ENCODE measurements at places on chromosomes 3 and 15. TPM values are rescaled to one million over a fixed set of nuclear protein-coding genes. Genes with fewer than 3 reads are reported as not detected.

Gene MEX3B
- total RNA-seq: 6.1 TPM

Gene CEMIP
- total RNA-seq: 466 TPM

Gene IMPG2
- 0.14 TPM for total RNA-seq

Gene ZBED2
- total RNA-seq: 0.28 TPM

Gene NTRK3
- total RNA-seq: 0.28 TPM

Gene SCG3
- total RNA-seq: not detected

Data from smooth muscle cell of bladder (primary cell).